ENCODE measurements at places on chromosomes 16 and 17. TPM values are rescaled to one million over a fixed set of nuclear protein-coding genes. Genes with fewer than 3 reads are reported as not detected.

CHST4 gene
- not detected for total RNA-seq

NT5M gene
- total RNA-seq: 8.2 TPM

- no peak for DNase-seq
Measured at GRCh38 chr17:17860766-17861107, 24.0 kb upstream of the SREBF1 start.

DNA sequence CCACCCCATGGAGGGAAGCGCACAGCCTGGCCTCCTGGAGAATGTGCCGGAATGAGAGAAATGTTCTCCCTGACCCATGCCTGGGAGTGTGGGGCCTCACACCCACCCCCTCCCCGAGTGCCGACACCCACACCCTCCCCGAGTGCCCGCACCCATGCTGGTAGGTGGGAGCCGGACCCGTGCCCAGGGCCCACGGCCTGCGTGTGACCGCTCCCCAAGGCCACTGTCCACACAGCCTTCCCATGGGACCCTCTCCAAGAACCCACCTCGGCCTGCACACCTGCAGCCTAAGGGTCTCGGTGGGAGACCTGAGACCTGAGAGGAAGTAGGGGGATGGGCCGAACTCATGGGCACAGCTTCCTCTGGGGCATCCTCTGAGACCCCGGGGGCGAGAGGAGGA lies 3.3 kb upstream of the PVALEF start:
- no peak for DNase-seq

- DNase-seq: no peak
Measured at GRCh38 chr16:69378036-69378435, 7.8 kb downstream of the TERF2 start.

DNA sequence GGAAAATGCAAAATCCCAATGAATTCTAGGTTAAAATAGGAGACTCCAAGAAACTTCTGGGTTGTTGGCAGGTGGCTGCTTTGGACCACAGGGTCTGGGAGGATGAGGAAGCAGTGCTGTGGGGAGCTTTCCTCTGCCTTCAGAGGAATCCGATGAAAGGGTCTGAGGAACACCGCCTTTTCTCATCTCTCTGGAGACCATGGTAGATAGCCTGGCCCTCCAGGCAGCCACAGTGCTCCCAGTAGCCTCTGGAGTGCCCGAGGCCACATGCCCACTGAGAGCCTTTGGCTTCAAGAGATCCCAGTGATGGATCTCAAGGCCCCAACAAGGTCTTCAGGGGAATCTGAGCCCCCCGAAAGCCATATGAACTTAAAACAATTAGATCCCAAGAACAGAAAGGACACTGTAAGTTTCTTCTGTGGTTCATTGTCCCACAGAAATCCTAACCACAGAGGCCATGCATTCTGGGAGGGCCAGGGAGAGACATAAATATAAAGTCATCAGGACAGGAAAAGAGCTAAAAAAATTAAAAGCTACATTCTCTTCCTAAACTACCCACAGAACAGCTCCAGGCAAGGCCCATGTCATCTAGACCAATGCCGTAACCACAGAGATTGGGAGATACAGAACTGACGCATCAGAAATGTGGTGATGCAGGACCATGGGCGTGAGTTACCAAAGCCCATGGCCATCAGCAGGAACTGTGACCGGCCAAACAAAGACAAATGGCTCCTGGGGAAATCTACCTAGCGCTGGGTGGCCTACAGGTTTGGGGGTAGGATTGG lies 24.3 kb downstream of the TK2 start:
- no peak for DNase-seq

- DNase-seq: peak; percentile 46
Measured at GRCh38 chr17:44829523-44830358, at the start of gene GJC1. Gene GJC1, minus strand, starts transcription at chr17:44830287. Its CDS starts 24,470 bp downstream, at chr17:44805817.

- no peak for DNase-seq
Measured at GRCh38 chr16:81493755-81494433, 49.3 kb downstream of the CMIP start.

GRCh38 chr16:79926451-79927205 lies 326.1 kb upstream of the MAF start:
- no peak for DNase-seq

PRSS36 gene
- total RNA-seq: 4.2 TPM

KCNG4 gene
- not detected for total RNA-seq

GRCh38 chr16:66832661-66833305 lies 2.0 kb upstream of the NAE1 start:
- no peak for DNase-seq

KRTAP4-9 gene
- not detected for total RNA-seq

DNA sequence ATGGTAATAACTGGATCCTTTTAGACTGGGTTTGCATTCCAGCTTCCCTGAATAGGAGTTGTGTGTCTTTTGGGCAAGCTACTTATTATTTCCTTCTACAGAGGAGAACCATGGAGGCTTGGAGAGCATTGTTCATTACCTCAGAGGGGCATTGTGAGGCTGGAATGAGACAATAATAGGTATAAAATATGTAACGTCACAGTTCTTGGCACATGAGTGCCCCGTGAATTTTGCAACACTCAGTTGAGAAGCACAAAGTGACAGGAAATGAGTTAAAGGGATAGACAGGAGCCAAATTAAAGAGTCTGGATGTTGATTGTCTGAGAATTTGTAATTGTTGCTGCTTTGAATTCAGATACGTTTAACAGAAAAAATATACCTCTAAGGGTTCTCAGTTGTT lies 92.2 kb downstream of the CDH8 start:
- no peak for DNase-seq

ADGRG1 gene
- total RNA-seq: 22.9 TPM

- DNase-seq: no peak
Measured at GRCh38 chr17:30095507-30096244, 20.9 kb upstream of the NSRP1 start.

OR4D1 gene
- total RNA-seq: not detected

RNF43 gene
- total RNA-seq: 4.7 TPM

DNAH2 gene
- 0.05 TPM for total RNA-seq

VAT1 gene
- total RNA-seq: 115 TPM

GRCh38 chr17:72782985-72783701 lies 309.3 kb downstream of the SLC39A11 start:
- no peak for DNase-seq

MSI2 gene
- total RNA-seq: 95.5 TPM

DNA sequence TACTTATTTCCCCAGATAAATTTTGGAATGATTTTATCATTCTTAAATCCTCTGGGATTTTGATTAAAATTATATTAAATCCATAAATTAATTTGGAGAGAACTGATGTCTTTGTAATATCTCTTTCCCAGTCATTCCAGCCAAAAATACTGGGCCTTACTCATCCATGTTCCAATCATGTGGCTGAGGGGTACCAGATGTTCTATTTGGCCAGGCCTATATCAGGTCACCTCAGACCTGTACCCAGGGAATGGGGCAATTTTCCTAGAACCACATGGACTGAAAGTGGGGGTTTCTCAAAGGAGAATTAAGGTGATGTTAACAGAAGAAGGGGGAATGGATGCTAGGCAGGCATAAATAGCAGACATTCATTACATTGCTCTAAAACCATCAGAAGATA lies 7.5 kb downstream of the SNTB2 start:
- no peak for DNase-seq

- DNase-seq: no peak
Measured at GRCh38 chr16:85441189-85441889, 171.8 kb upstream of the GSE1 start.

DNA sequence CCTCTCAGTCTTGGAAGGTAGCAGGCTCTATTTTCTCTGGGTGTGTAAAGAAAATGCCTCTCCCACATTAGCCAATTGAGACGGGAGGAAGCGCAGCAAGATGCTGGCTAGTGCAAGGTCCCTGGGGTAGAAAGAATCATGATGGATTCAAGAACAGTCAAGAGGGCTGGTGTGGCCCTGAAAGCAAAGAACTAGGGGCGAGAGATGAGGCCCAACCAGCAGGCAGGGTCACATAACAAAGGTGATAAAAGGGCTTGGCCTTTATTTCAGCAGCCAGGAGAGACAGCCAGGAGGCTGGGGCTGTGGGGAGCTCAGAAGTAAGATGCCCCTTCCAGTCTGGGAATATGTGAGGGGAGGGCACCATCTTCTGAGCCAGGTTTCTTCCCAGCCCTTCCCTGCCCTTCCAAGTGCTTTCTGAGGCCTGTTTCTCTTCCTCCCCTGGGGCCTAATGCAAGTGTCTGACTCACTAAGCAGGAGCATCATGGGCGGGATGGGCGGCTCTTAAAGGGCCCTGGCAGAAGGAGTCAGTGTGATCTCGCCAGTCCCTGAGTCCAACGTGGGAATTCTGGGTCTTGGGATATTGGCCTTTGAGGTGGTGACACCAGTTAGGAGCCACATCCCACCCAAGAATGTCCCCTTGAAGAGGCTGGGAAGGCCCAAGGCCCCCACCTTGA lies 3.9 kb upstream of the NLRC5 start:
- peak; percentile 81 for DNase-seq

DNA sequence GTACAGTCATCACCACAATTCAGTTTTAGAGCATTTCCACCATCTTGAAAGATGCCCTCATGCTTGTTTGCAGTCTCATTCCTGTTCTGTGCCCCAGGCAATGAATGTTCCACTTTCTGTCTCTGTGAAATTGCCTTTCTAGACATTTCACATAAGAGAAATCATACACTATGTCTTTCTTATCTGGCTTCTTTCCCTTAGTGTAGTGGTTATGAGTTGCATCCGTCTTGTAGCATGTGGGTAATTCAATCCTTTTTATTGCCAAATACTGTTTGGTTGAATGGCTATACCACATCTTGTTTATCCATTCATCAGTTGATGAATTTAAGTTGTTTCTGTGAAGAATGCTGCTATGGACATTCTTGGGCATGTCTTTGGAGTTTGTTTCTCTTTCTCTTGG lies 132.5 kb upstream of the PLCG2 start:
- no peak for DNase-seq

- DNase-seq: no peak
Measured at GRCh38 chr16:11593581-11593980, 6.9 kb upstream of the LITAF start.

GRCh38 chr17:81717049-81717765 lies 5.1 kb downstream of the SLC25A10 start:
- DNase-seq: no peak
